GM13977 (cell line): ENCODE measurements at places on chromosomes 3 and 15.

DNA sequence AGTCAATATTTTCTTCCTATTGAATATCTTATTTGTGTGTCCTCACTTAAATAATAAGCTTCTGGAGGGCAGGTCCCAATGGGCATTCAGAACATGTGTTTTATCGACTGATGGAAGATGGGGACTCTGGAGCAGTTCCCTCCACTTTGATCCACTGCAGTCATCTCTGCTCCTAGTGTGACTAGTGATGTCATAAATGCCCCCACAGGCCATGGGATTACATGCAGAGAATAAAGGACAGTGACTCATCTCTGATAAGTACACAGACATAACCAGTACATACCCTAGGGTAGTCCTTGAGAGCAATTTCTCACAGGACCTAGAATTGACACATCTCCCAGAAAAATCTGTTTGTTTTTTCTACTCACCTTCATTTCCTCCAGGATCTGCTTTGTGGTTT is 49.4 kb upstream of the FMN1 start:
- no peak for DNase-seq

DNA sequence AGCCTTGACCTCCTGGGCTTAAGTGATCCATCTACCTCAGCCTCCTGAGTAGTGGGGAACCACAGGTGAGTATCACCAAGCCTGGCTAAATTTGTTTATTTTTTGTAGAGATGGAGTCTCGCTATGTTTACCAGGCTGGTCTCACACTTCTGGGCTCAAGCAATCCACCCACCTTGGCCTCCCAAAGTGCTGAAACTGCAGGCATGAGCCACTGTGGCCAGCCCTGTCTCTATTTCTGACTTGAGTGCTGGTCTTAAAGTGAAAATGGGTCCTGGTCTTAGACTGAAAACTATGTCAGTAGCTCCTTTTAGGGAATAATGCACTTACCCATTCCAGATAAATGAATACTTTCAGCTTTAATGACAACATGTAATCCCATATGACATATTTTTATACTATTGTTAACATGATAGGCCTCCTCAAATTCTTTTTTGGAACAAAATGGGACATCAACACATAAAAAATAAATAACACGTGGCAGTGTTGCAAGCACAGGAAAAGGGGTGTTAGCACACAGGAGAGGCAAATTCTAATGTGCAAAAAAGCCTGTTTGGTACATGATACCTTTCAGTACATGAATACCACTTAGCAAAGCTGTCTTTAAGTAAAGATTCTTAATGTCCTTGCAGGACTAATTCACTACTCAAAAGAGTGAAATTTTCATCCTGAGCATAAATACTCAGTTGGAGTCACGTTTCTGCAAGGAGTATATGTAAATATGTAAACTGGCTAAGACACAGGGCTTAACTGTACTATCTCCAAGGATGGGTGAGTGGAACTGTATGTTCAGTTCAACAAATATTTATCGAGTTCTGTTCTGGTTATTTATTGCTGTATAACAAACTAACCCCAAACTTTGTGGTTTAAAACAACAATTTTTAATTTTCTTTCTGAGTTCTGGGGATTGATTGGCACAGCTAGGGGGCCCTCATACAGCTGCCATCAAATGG is 194.7 kb downstream of the NR1D2 start:
- no peak for DNase-seq

- no peak for DNase-seq
Measured at GRCh38 chr3:121752261-121752660, 2.7 kb upstream of the GOLGB1 start.

GRCh38 chr3:154095832-154096421 is 25.3 kb upstream of the ARHGEF26 start:
- DNase-seq, result no peak

DNA sequence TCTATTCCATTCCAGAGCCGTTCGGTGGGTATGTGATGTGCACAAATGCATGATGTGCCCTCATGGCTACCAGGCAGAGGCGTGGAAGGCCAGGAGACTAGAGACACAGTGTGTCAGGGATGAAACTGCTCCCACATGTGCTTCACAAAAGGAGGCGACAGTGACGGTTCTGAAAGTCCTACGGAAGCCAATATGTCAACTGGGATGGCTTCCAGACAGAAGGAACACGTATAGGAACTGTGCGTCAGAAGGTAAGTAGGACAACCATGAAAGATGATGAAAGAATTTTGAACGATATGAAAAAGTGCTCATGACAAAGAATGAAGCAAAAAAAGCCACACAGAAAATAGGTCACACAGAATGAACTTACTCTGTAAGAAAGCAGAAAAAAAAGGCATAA is 34.1 kb downstream of the GLB1 start:
- DNase-seq, result no peak

- no peak for DNase-seq
Measured at GRCh38 chr3:166660962-166661361, 719.1 kb downstream of the ZBBX start.

DNA sequence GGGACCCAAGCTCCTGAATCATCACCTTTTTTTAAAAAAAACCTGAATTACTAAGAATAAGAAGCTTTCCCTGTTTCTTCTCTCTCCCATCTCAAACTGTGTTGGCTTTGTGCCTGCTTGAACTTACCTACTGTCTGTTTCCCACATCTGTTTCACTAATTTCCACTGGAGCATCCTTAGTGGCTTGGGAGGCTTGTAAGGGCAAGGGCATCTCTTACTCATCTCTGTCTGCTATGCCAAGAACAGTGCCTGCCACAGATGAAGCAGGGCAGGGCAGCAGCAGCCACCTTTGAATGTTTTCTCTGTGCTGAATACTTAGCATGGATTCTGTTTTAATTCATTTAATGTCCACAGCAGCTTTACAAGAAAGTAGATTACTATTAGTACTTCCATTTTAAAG is 42.3 kb downstream of the SNRK start:
- no peak for DNase-seq

DNA sequence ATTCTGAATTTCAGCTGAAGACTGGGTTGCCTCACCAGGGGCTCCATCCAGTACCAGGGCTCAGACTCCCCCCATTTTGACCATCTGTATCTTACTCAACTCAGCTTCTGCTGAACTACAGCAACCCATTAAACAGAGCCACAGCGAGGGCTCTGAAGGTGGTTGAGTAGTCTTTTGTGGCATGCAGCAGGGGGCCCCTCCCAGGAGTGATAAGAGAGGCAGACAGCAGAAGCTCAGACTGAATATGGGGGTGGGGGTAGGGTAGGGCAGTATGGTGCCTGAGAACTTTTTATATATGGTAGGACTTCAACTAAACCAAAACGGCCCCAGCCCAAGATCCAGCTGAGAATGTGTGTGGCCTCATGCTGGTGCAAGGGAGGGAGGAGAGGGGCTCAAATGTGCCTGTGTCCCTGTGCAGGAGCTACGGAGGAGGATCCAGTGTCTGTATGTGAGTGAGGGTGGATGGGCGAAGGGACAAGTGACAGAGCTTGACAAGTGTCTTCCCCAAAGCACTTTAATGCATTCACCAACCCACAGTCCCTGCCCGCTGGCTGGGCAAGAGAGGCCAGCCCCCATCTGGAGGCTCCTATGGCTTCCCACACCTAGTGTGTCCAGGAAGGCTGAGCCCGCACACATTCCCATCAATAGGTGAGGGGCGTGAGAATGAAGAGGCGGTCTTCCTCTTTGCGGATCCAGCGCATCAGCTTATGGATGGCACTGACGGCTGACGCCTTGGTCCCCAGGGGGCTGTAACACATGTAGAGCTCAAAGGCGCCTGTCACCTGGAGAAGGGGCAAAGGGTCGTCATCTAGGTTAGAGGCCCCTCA is 4.9 kb upstream of the MST1R start:
- no peak for DNase-seq

GRCh38 chr3:186980989-186981388 is 50.7 kb downstream of the ST6GAL1 start:
- DNase-seq, result no peak

DNA sequence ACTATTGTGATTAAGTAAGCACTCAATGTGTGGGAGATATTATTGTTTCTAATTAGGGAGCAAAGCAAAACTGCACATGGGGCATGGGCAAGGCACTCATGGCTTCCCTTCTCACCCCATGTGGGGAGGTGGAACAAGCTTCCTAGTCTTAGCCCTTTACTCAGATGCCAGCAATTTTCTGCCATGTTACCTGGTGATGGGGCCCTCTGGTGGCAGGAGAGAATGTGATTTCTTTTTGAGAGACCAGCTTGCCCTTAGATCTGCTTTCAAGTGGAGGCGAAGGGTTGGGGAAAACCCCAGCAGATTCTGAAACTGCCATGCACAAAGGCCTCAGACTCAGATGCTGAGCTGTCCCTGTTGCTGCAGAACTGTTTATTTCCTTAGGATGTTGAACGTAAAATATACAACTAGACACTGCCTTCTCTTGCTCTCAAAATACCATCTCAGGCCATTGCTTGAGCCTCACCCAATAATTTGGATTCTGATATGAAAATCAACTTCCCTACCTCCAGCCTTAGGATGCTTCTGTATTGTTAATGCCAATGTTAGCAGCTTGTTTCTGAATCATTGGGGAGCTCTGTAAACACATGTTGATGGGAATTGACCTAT is 130.2 kb upstream of the TPRG1 start:
- peak; percentile 65 for DNase-seq

DNA sequence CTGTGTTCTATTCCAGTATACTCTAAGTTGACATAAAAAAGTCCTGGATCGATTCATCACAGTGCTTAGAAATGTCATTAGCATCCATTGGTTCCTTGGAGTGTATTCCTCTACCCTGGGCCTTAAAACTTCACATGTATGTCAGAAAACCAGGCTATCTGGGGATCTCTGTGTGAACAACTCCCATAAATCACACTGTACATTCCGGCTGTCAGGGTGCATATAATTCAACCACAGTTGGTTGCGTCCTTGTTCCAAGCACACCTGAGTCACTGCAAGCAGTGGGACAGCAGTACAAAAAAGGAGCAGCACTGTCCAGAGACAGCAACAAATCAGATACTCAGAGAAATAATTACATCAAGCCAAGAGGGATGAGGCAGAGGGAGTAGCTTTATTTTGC is 52.4 kb downstream of the PDZRN3 start:
- no peak for DNase-seq

- no peak for DNase-seq
Measured at GRCh38 chr3:43363621-43364266, 77.4 kb downstream of the SNRK start.

- no peak for DNase-seq
Measured at GRCh38 chr3:132536442-132537153, 60.5 kb upstream of the ACKR4 start.

GRCh38 chr15:86439614-86440013 is 359.9 kb downstream of the AGBL1 start:
- DNase-seq, result no peak

GRCh38 chr15:88779944-88780343 is 23.3 kb upstream of the ACAN start:
- no peak for DNase-seq

DNA sequence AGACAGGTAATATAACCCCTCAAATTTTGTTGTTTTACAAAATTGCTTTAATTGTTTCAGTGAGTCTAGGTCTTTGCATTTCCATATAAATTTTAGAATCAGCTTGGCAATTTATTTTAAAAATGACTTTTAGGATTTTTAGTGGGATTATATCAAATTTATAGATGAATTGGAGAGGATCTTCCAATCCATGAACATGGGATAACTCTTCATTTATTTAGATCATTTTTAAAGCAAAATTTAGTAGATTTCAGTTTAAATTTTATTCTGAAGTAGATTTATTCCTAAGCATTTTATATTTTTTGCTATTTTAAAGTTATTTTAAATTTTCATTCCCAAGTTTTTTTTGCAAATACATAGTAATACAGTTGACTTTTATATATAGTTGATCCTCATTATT is 58.1 kb upstream of the THSD4 start:
- DNase-seq, result no peak

- peak; percentile 16 for DNase-seq
Measured at GRCh38 chr3:28576614-28577200, 228.1 kb upstream of the AZI2 start.

GRCh38 chr15:89196994-89197393 is 24.4 kb downstream of the RLBP1 start:
- no peak for DNase-seq

GRCh38 chr15:50287324-50288116 is 22.0 kb upstream of the HDC start:
- no peak for DNase-seq

DNA sequence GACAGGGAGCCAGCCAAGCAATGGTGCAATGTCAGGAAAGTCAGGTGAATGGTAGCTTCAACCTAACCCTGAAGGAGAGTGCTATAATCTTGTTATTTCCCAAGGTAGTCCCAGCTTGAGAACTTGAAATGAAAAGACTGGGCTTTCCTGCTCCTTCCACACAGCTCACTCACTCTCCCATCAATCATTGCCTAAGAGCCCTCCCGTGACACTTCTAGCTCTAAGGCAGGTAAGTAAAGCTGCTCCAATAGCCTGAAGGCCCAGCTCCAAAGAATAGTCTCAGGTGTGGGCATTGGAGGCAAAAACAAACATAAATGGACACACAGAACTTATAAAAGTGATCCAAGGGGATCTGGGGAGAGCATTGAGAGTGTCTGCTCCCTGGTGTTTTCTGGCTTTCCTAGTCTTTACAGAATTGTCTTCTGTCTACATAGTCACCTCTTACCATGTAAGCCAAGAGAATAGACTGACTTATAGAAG is 63.1 kb upstream of the TBC1D5 start:
- no peak for DNase-seq

GRCh38 chr3:50583897-50584296 is 14.6 kb downstream of the HEMK1 start:
- no peak for DNase-seq

- DNase-seq, result no peak
Measured at GRCh38 chr3:157861076-157861765, 245.0 kb downstream of the SHOX2 start.

GRCh38 chr3:70603103-70603502 is 290.7 kb upstream of the MDFIC2 start:
- no peak for DNase-seq

- peak; percentile 94 for DNase-seq
Measured at GRCh38 chr3:50192689-50193141, 1.3 kb downstream of the GNAT1 start.

GRCh38 chr15:77688693-77689092 is 56.0 kb upstream of the LINGO1 start:
- DNase-seq, result no peak

GRCh38 chr3:5756443-5756842 is 568.9 kb downstream of the EDEM1 start:
- no peak for DNase-seq

- DNase-seq, result no peak
Measured at GRCh38 chr15:99155961-99156443, 51.1 kb downstream of the SYNM start.

- DNase-seq, result no peak
Measured at GRCh38 chr3:136899622-136900158, 37.7 kb downstream of the NCK1 start.

DNA sequence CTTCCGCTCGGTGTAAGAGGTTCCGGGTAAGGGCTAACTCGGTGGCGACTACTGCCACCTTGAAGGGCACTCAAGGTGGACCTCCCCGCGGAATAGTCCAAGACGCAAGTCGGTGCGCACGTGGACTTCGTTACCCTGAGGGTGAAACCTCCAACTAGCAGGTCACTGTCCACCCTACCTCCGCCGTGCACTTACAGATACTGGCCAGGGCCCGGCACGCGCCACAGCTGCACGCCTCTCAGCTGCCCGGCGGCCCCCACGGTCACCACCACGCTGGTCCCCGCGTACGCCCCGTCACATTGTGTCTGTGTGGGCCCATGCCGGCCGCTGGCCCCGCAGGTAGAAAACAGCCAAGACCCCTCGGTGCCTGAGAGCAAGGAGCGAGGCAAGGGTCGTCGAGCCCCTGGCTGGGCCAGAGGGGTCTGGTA is 1.1 kb downstream of the LTK start:
- DNase-seq, result no peak
